H1 (cell line): ENCODE measurements at places on chromosomes 1 and 21.

DNA sequence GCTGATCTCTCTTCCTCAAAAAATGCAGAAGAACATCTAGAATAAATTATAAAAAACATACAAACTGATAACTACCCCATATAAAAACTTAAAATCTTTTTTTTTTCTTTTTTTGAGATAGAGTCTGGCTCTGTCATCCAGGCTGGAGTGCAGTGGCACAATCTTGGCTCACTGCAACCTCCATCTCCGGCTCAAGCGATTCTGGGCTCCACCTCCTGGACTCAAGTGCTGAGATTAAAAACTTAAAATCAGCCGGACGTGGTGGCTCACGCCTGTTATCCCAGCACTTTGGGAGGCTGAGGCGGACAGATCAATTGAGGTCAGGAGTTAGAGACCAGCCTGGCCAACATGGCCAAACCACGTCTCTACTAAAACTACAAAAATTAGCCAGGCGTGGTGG lies 31.1 kb downstream of the LIN9 start:
- DNase-seq, result no peak

DNA sequence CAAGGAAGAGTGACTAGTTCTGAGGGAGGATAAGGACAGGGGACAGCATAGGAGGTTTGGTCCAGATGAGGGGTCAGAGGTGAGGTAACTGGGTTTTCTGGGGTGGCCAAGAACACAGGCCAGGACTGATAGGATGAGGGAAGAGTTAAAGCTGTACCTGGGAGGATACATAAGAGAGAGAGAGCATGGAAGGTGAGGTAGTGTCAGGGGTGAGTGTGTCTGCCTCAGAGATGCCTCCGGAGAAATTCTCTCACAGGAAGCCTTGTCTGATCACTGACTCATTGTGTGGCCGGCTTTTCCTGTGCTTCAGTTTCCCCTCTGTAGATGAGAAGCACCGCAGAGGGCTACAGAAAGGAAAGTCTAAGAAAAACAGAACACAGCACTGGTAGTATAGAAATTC lies 40.2 kb downstream of the FASLG start:
- no peak for DNase-seq

GRCh38 chr21:24826822-24827221 lies 780.5 kb downstream of the MRPL39 start:
- no peak for DNase-seq

DNA sequence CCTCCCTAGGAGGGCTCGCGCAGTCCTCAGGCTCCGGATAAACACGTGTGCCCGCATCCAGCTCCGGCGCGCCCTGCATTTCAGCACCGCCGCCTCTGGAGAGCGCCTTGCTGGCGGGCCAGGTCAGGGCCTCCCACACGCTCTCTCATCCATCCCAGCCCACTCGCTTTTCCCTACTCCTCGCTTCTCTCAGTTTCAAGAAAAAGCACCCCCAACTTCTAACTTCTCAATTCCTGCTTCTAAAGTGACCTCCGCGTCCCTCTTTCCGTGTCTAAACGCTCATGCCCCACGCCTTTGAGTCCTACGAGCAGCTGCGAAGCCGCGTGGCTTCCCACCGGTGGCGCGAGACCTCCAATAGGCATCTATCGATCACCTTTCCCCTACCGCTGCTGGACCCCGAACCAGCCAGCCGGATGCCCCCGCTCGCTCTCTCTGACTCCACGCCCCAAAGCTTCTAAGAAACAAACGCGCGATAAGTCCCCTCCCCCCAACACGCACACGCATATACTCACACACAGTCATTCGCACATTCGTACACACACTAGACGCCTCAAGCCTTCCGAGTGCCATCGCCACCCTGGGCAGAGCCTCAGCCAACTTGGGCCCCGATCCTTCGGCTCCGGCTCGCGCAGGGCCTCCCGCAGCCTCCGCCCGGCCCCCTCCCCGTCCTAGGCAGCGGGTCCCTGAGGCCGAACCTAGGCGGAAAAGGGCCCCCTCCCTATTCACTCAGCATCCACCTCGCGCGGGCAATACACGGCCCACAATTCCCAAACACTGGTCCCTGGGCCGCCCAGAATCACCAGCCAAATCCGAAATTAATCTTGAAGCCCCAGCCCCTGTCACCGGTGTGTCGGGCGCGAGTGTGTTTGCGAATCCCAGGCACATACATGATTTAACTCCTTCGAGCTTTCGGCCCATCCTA lies 1.1 kb downstream of the NMNAT2 start:
- DNase-seq, result peak; percentile 89

DNA sequence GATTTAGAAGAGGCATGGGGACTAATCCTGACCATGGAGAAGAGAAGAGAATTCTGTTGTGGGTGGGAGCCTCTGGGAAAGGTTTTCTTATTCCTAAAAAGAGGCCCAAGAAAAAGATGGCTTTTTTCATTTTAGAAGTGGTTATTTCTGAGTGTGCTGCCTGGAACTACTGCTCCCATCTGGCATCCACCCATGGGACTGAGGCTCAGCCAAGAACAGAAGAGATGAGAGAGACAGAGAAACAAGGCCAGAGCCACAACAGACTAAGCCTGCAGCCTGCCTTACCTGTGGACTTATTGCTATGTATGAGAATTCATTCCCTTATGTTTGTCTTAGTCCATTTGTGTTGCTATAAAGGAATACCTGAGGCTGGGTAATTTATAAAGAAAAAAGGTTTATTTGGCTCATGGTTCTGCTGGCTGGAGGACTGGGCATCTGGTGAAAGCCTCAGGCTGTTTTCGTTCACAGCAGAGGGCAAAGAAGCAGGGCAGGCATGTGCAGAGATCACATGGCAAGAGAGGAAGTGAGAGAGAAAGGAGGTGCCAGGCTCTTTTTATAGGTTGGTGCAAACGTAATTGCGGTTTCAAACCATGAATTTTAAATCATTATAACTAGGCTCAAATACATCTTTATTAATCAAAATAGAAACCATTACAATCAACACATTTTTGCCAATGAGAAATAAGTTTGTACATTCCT lies 57.5 kb upstream of the PRDM2 start:
- DNase-seq, result no peak

DNA sequence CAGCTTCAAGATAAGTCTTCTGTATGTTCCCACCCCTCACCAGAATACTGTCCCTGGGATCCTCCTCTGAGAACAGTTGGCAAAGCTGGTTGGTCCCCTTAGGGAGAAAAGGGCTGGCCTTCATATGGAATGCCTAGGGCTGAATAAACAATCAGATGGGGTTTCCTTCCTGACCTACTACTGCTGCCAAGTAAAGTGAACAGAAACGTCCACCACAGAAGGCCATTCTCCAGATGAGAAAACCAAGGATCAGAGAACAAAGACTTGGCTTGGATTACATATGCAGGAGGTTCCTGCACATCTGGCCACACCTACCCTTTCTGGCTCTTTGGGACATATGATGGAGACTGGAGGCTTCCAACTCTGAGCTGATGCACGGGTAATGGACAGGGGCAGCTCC lies 194.5 kb downstream of the HIVEP3 start:
- DNase-seq, result no peak

DNA sequence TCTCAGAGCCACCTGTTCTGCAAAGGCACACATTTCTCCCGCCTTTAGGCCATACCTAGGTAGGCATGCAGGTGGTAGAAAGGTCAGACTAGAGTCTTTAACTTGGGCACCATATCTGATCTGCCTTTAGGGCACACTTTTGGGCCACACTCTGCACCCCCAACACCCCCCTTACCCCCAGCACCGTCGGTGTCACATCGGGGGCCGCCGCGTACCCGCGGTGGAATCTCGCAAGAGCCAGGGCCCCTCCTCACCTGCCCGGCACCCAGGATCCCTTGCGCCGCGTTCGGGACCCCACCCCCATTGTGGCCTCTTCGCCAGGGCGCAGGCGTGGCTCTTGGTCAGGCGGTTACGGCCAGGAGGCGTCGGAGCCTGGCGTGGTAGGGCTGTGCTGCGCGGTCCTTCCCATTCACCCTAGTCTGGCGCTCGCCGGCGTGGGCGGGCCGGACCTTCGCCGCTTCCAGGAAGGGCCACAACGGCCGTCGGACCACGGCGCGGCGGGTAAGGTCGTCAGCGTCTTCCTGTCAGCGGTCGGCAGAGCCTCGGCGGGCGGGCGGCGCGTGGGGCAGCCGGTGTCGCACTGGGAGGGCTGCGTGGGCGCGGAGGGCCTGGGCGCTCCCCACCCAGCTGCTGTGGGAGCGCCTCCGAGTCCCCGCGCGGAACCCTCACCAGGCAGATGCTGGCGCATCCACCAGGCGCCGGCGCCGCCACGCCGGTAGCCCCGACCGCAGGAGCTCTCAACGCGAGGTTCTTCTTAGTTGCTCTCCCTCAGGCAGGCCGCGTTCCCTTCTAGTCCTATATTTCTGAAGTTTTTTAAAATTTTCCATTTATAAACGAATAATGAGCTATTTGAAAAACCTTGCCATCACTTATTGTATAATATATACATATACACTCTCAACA lies at the start of gene DNAH14:
DNAH14 (plus strand) TSS at position 341 of the 903 bp plus-strand sequence. CDS start 23,028 bp downstream, outside the sequence.
- peak; percentile 49 for DNase-seq

DNA sequence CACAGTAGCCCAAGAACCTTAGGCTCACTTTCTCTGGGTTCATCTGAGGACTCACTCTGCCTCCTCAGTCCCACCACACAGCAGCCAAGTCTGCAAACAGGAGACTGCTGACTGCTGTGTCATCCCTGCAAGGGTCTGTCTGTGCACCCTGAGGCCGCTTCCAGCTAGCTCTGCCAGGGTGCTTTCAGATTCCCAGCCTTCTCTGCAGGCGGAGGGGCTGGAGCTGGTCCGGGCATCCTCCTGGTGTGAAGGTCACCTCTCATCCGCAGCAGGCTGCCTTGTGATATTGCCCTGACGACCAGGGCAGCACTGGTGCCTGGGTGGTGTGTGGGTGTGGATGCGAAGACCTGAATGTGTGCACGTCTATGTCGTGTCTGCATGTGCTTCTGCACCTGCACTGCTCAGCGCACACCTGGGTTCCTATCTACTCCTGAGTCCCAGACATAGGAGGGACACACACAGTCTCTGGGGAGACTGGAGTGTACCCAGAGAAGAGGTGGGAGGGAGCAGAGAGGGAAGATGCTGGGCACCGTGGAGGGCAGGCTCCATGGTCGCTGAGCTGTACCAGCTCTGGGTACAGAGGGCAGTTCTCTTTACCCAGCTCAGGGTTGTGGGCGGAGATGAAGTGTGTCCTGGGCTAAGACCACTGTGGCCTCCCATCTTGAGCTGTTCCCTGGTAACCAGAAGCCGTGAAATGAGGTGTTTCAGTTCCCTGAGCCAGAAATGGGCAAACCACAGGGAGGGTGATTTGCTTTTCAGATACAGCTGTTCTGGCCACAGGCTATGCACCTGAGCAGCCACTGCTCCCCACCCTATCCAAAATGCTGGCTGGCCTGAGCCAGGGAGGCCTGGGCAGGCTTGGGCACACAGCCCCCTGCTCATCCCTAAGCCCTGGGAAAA lies 160.9 kb upstream of the CSF3R start:
- DNase-seq, result no peak

- no peak for DNase-seq
These were observed 33.5 kb downstream of the XKR8 start for GRCh38 chr1:27993241-27993640.

DNA sequence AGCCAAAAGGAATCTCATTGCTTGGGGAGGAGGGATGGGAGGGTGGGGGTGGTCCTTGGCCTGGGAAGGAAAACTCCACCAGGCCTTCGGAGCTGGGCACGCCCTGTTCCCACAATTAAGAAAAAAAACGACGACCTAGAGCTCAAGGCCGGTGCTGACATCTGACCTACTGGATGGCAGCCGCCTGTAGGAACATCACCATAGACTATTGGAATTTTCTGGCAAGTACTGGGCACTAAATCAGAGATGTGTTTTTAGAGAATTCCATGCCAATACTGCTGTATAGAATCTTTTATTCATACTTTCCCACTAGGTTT lies 729 bp downstream of the NADK start:
- no peak for DNase-seq

DNA sequence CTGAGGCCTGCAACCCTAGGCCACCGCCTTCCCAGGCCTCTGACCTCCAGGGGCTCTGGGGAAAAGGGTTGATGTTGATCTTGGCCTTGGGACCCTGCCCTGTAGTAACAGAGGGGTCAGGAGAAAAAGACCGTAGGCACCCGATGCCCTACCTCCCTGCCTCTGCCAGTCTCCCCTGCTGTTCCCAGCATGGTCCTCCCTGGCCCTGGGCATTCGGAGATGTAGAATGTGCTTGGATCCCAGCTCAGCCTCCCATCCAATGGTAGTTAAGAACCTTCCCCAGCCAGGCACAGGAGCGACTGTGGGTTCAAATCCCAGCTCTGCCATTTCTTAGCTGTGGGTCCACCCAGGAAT lies 72.0 kb upstream of the TARDBP start:
- no peak for DNase-seq

DNA sequence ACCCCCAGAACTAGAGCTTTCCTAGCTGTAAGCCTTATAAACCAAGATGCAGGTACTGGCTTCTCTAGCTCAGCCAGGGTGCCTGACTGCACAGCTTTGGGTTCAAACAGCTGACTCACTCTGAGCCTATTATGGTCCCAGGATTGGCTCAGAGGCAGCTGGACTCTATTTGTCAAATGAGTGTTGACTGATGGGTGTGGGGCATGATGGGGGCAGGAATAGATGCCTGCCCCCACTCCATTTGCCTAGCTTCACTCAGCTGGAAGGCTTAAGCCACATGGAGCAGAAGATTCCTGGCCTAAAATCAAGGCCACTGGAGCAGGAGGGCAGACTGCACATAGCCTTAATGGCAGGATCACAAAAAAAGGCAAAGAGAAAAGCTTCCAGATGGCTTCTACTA lies 90.5 kb downstream of the PIK3R3 start:
- no peak for DNase-seq

- DNase-seq, result peak; percentile 75
These were observed 7.5 kb upstream of the SOX13 start for GRCh38 chr1:204065174-204065985.

DNA sequence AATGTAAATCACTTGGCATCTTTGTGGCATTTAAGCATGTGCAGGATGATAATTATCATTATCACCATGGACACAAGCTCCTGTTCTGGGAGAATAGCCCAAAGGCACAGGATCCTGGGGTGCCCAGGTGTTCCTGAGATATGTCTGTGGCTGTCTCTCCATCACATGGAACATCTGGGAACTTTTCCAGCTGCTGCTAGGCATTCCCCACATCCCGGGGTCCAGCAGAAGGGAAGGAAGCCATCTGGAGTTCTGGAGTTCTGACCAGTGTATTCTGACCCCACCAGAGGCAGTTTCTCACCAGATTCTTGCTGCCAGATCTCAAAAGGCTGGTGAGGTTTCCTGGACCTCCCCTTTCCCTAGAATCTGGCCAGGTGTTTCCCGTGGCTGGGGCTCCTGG lies 259.7 kb upstream of the VAMP3 start:
- no peak for DNase-seq

- DNase-seq, result peak; percentile 74
These were observed 99.1 kb downstream of the BEND5 start for GRCh38 chr1:48677306-48678287.

GRCh38 chr1:63804829-63805484 lies 31.1 kb downstream of the ROR1 start:
- DNase-seq, result no peak

DNA sequence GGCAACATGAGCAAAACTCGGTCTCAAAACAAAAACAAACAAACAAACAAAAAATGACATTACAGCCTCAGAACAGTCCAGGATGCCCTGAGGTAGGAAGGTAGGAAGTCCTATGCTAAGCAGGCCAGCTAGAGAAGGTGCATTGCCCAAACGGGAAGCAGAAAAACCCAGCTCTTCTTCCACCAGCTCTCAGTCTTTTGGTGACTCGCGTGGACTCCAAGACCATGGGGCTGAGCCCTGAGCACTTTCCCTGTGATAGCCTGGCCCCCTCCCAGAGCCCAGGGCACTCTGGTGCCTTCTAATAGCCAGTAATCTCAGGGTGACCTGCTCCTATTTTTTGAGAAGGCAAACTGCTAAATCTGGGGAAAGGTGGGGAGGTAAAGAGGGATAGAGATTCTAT lies 16.1 kb downstream of the PHLDA3 start:
- no peak for DNase-seq

- peak; percentile 3 for DNase-seq
These were observed 86.1 kb downstream of the KIAA0319L start for GRCh38 chr1:35470977-35471613.
